Left colon (tissue), 2 donors: ENCODE measurements at places on chromosomes 5 and 9. TPM values are rescaled to one million over a fixed set of nuclear protein-coding genes. Genes with fewer than 3 reads are reported as not detected.

The TAF11L10 gene
- total RNA-seq: not detected

The PALM2AKAP2 gene
- 2.7 TPM for total RNA-seq

The PCDHA13 gene
- not detected for total RNA-seq

The MGAT4B gene
- 474 TPM for total RNA-seq

The SLC25A48 gene
- total RNA-seq: 2.8 TPM
